ENCODE measurements at places on chromosomes 7 and 10. TPM values are rescaled to one million over a fixed set of nuclear protein-coding genes. Genes with fewer than 3 reads are reported as not detected.

Gene CYREN
- total RNA-seq = 21.1 TPM

Gene SAP25
- not detected for total RNA-seq

Gene PTN
- total RNA-seq = 0.56 TPM

Gene RNF32
- total RNA-seq = 0.19 TPM

Gene SEC24C
- 70.7 TPM for total RNA-seq

Gene CHST12
- total RNA-seq = 6.7 TPM

Gene TAS2R3
- 1.2 TPM for total RNA-seq

Gene KCNIP2
- 0.27 TPM for total RNA-seq

Gene MMP21
- under 0.01 TPM for total RNA-seq

Gene NRCAM
- total RNA-seq = 57.6 TPM

Gene MSMB
- total RNA-seq = 0.27 TPM

Gene TBXAS1
- total RNA-seq = 4.2 TPM

Gene TMEM176A
- total RNA-seq = not detected

Gene CDH23
- under 0.01 TPM for total RNA-seq

Gene TMEM229A
- total RNA-seq = not detected

Gene MYL10
- not detected for total RNA-seq

Gene ACHE
- total RNA-seq = 0.18 TPM

Gene SUN3
- total RNA-seq = not detected

Gene EFCAB10
- under 0.01 TPM for total RNA-seq

Gene SPDYE5
- not detected for total RNA-seq

Gene FAM25A
- not detected for total RNA-seq

Gene CPA2
- total RNA-seq = not detected

Gene ZNF212
- 4.7 TPM for total RNA-seq

Gene APBB1IP
- not detected for total RNA-seq

Gene ANKRD2
- total RNA-seq = 0.36 TPM

Gene OR2A12
- total RNA-seq = not detected

Gene FFAR4
- not detected for total RNA-seq

Gene PNLIP
- total RNA-seq = not detected

Gene HMX3
- not detected for total RNA-seq

Gene INMT
- total RNA-seq = 0.28 TPM

Gene TEX47
- not detected for total RNA-seq

Gene KCND2
- total RNA-seq = not detected

Gene OR2A7
- total RNA-seq = under 0.01 TPM

Gene LOXL4
- total RNA-seq = 2.4 TPM

Gene GTF2IRD1
- 5.6 TPM for total RNA-seq

Gene SFTPA1
- not detected for total RNA-seq

Gene NPFFR1
- not detected for total RNA-seq

Gene NANOS1
- total RNA-seq = 0.18 TPM

Gene SGCE
- 47.1 TPM for total RNA-seq

Gene CLDN4
- total RNA-seq = under 0.01 TPM

Gene XPNPEP1
- total RNA-seq = 159 TPM

Gene UPK3B
- total RNA-seq = 0.27 TPM

Gene VPS37D
- total RNA-seq = 4.0 TPM

Gene FAM180A
- not detected for total RNA-seq

Gene NAT16
- total RNA-seq = not detected

Gene ENKUR
- 0.18 TPM for total RNA-seq

Gene FAM170B
- not detected for total RNA-seq

Gene COG5
- total RNA-seq = 31.6 TPM

Gene TMEM209
- 6.3 TPM for total RNA-seq

Gene IDI2
- not detected for total RNA-seq

Gene MTG1
- total RNA-seq = 40.2 TPM

Gene ARF5
- total RNA-seq = 142 TPM

Gene IFIT1B
- not detected for total RNA-seq

Measured in endothelial cell of coronary artery (primary cell).